ENCODE measurements at places on chromosomes 2 and 18.

DNA sequence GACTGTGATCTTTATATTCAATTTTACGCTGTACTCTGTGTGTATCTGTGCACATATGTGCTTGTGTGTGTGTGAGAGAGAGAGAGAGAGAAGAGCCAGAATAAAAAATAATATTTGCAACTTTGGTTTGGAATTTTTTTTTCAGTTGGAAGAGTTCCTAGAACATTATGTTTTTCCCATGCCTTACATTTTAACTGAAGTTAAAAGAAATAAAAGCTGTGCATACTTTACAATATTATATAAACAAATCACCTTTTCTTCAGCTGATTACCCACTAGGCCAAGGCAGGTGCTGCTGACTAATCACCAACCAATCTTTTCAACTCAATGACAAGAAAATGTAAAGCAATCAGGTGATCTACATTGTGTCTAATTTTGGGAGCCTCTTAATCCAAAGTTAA, 366.3 kb downstream of the NYAP2 start:
- DNase-seq: no peak

DNA sequence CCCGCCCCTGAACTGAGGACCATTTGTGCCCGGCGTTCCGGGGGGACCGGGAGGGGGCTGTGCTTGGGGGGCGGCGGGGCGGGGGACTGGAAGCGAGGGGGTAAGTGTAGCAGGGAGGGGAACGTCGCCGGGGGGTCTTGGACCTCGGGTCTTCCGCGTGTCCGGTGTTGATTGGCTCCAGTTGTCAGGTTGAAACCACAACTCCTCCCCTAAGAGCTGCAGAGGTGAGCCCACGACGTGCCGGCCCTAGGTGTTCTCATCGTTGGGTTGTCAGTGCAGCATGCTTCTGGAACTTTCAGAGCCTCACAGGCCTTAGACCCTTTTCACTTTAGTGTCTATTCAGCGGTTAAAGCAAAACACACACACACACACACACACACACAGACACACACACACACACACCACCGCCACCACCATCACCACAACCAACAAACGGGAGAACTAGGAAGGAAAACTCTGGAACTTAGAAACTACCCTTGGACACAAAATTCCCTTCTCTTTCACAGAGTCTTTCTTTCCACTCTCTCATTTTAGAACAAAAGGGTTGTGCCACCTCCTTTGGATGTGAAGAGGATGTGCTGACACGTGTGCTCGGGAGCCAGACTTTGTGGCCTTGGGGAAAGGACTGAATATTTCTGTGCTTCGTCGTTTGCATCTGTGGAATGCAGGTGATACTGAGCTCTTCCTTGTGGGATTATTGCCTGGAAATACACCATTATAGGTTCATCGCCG, 6.7 kb upstream of the DLX2 start:
- DNase-seq: no peak

DNA sequence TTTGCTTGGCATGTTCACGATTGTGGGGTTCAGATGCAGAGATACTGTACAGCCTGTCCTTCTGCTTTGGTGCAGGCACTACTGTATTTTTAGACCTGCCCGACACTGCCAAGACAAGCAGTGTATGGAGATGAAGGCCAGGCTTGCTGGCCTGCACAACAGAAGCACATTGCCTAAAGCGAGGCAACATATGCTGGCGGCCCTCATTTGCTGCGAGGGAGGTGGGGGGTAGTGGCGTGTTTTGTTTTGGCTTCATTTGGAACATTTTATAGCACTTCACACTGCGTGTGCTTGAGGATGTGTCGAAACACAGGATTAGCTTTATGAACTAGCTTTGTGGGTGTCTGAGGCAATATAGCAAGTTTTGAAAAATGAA, 27.0 kb downstream of the TMEM182 start:
- no peak for DNase-seq

GRCh38 chr18:44409515-44409914, 271.2 kb upstream of the SETBP1 start:
- no peak for DNase-seq

GRCh38 chr18:48959551-48959920, 8.8 kb upstream of the SMAD7 start:
- no peak for DNase-seq

DNA sequence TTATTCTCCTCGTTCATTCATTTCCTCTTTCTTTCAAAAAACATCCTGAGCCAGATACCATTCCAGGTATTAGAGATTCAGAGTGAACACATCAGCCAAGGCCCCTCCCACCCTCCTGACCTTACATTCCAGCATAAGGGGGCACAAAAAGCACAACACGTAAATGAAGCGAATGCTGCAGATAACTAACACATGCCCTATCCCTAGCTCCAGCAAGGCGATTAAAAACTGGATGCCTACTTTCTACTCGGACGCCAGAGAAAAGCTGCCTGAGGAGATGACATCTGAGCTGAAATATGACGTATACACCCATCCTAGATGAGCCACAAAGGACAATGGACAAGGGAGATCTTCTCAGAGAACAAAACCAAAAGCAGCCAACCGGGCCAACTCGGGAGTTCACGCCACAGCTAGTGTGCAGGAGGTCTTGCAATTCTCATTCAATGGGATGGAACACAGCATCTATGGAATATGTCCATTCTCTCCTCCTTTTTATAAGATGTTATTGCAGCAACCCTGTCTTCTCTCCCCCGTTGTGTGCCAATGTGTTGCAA, 33.5 kb downstream of the FEZ2 start:
- no peak for DNase-seq

DNA sequence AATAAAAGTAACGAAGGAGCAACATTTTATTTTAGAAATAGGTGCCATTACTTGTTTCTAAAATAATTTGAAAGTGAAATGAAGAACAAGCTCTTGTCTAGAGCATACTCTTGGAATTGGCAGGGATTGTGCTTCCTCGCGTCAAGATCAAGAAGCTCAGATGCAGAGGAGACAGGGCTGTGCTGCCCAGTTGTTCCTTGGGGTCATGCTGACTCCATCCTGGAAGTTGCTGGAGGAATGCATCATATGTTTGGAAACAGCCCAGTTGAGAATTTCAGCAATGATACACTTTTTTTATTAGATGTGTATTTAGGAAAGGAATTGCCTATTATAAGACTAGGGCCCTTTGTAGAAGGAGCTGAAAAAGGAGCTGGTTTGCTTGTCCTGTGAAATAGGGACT, 17.2 kb downstream of the LTBP1 start:
- no peak for DNase-seq

GRCh38 chr2:58826795-58827194, 585.7 kb upstream of the FANCL start:
- no peak for DNase-seq

- no peak for DNase-seq
Measured at GRCh38 chr2:234164493-234165413, 114.3 kb downstream of the SPP2 start.

DNA sequence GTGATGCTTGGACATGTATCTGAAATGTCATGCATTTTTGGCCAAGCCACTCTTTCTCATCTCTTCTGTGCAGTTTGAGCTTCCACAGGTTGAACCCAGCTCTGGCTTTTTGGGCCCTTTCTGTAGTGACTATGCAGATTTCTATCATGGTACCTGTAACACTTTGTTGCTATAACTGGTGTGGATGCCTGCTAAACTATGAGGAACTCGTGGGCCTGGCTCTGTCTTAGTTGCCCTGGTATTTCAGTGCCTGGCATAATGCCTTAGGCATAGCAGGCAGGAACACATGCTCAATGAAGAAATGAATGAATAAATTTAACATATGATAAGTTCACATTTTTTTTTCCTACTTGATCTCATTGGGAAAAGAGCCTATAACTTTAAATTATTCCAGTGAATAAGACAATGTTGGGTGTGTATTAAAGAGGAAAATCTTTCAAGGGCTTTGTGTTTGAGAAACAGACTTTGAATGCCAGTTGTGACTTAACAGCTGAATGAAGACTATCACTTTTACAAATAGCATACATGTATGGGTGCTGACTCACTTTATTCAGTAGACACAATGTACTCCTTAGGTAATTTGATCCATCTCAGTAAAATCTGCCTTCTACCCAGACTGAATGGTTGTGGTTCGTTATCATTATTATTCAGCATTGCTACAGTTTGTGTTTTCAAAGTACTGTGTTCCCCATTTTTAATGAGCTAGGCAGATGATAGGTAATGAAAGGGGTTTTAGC, 86.4 kb upstream of the MAP4K3 start:
- DNase-seq: no peak

DNA sequence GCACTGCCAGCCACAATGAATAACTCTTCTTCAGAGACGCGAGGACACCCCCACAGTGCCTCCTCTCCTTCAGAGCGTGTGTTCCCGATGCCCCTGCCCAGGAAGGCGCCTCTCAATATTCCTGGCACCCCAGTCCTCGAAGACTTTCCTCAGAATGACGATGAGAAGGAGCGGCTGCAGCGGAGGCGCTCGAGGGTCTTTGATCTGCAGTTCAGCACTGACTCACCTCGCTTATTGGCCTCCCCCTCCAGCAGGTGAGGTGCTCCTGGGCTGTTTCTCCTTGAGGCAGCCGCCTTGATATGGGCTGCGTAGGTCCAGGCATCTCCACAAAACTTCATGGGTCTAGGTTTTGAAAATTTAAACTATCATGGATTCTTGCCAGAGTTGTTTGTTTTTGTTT, 6.1 kb downstream of the NCAPH start:
- DNase-seq: no peak

DNA sequence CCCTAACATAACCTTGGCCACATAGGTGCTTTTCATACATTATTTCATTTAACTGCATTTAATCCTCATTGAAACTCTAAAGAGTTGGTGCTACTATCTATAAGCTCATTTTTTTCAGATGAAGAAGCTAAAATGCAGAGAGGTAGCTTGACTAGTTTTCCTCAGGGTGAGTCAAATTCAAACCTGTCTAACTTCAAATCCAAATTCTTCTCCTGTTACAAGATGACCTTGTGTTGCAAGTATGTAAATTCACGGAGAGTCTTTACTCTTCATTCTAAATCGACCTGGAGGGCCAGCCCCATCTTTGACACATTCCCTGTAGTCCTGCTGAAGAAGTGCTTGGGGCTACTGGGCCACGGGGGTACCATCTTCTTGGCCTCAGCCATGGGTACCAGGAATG, 8.2 kb upstream of the SETBP1 start:
- no peak for DNase-seq

DNA sequence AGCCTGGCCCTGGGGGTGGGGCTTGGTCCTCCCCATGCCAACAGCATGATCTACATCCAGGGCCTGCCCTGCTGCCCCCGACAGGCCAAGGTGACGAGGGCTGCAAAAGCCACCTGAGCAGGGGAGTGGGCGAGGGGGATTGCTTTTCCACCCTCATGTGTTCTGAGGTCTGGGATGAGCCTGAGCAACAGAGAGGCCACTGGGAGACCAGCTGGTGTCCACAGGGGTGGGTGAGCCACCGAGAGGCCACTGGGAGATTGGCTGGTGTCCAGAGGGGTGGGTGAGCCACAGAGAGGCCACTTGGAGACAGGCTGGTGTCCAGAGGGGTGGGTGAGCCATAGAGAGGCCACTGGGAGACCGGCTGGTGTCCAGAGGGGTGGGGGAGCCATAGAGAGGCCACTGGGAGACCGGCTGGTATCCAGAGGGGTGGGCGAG, 147.4 kb upstream of the GPC1 start:
- no peak for DNase-seq

DNA sequence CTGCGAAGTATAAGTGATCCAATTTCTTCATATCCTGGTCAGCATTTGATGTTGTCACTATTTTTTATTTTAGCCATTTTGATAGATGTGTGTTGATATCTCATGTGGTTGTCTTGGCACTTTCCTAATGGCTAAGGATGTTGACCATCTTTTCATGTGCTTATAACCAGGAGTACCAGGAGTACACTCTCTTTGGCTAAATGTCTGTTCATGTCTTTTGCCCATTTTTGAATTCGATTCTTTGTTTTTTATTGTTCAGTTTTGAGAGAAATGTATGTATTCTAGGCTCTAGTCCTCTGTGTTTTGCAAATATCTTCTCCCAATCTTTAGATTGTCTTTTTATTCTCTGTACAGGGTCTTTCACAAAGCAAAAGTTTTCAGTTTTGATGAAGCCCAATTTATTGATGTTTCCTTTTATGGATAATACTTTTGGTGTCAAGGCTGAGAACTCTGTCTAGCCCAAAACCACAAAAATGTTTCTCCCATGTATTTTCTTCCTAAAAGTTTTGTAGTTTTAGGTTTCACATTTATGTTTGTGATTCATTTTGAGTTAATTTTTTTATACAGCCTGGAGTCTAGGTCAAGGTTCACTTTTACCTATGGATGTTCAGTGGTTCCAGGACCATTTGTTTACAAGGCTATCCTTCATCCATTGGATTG, 65.4 kb downstream of the SDC1 start:
- no peak for DNase-seq

DNA sequence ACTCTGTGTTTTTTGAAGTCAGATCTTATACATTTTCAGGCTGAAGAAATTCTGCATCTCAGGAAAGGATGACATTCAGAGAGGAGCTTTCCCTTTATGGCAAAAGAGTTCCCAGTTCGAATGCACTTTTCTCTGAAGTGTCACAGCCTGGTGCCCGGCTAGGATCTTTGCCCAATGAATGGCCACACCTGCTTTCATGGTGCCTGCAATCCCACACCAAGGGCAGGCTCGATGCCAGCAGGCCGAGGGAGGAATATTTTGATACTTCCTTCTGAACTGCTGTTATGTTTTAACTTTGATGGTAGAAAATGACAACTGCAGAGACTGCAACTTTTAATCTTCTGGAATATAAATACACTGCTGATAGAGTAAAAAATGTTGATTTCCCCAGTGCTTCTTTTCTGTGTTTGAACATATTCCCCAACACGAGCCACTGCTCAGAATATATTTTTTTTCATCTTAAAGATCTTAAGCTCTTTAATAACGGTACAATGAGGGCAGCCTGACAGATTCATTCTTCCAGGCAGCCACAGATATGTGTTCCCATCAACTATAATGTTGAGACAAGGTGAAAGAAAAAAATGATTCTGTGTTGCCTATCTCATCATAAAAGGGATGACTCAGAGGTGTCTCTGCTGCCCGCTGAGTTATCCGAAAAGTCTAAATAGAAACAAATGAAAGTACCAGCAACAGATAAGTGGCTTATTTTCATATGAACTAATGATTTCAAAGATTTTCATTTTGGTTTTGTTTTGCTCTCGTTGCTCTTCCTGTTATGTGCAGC, 848.5 kb downstream of the DCDC2C start:
- DNase-seq: no peak

DNA sequence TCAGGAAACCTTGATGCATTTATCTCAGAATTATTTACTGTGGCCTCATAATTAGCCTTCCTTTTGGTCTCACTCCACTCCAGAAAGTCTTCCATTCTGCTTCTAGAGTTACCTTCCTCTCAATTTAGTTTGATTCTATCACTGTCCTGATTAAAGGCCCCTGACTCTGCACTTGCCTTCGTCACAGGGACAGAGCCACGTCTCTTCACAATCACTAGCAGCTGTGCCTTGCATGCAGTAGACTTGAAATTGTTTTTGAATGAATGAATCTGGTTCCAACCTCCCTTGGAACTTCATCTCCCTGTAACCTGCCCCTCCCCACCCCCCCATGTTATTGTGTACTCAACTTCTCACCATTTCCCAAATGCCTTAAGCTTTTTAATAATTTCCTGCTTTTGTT, 52.4 kb downstream of the OSBPL6 start:
- no peak for DNase-seq

GRCh38 chr2:105431367-105432043, 32.7 kb upstream of the FHL2 start:
- no peak for DNase-seq

Data from GDM1 (cell line).